ENCODE measurements at places on chromosomes 2 and 18.
A peak's percentile ranks its signal among the peaks of the same experiment; 100 is the strongest.

- DNase-seq, result peak; percentile 82
Measured at GRCh38 chr2:240986787-240987411, 11.5 kb upstream of the SNED1 start.

DNA sequence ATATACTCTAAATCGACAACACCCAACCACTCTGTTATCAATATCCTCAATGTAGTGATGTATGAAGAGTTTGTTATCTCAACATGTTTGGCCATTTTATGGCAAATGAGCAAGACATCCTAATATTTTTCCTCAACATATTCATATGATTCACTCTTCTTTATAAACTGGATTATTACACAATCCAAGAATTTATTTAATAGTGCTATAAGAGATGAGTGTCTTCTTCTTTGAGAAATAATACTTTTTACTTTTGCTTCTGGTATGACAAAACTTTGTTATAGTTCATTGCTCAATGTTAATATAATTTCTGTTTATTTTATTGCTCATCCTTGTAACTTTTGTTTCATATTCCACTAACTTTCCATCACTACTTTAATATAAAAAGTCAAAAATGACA is 44.3 kb downstream of the SCN9A start:
- DNase-seq, result no peak

DNA sequence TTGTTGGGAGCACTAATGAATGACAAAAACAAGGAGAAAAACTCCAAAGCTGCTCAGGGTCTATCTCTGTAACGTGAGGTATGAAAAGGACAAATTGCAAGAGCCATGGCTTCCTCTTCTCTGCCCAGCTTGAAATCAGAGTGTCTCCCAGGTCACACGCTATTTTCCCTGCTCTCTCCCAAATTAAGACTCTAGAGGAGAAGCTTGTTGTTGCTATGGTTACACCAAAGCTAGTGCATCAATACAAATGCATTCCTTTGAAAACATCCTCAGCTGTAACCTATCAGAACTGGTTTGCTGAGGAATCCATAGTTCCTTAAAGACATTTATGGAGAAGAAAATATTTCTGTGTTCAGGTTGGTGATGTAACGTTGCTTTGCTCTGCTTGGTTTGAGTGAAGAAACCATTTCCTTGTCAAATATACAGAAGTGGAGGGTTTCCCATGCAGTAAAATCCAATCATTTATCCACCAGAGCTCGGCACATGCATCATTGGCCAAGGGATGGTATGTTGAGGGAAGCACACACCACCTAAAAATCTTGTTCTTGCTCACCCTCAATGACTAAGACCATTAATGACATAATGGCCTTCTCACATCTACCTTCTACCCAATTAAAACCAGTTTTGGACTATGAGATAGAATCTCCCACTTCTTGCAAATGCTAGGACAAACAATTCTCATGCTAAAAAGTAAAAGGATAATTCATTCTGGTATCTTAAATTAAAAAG is 2135.6 kb upstream of the CELF4 start:
- no peak for DNase-seq

GRCh38 chr2:200406379-200406778 is 99.9 kb downstream of the SPATS2L start:
- DNase-seq, result no peak

GRCh38 chr2:177161741-177162460 is 50.7 kb upstream of the HNRNPA3 start:
- no peak for DNase-seq

- DNase-seq, result no peak
Measured at GRCh38 chr2:157107460-157107859, 150.0 kb upstream of the GALNT5 start.

DNA sequence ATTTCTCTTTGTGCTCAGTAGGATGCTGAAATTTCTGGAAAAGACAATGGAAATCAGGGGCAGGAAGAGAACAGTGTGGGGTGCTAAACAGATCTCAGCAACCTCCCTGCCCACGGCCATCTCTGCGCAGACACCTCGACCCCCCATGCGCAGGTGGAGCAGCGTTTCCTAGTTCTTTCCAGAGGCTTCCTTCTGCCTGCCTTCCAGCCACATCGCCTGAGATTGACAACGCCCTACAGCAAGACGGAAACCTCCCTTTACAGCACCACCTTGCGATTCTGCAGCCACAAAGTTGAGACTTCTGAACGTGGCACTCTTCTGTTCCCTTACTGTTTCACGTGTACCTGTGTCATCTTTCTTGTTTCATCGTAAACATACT is 31.4 kb upstream of the CASP8 start:
- DNase-seq, result no peak

All from psoas muscle (tissue), 8 donors.